ENCODE measurements at places on chromosomes 5 and 9. TPM values are rescaled to one million over a fixed set of nuclear protein-coding genes. Genes with fewer than 3 reads are reported as not detected.

- H3K27ac ChIP-seq, result no peak overlapping the region
- DNase-seq, result no peak
- no peaks in the 10 kb centered on the region for H3K36me3 ChIP-seq
- no peaks in the 10 kb centered on the region for H3K4me1 ChIP-seq
- H3K27me3 ChIP-seq, result peaks cover 18% of the 10 kb centered on the region
Observed at GRCh38 chr5:6545770-6546690, 86.8 kb downstream of the NSUN2 start.

GRCh38 chr9:77521091-77521490 is 127.0 kb downstream of the GNA14 start:
- no peaks in the 10 kb centered on the region for H3K4me1 ChIP-seq
- no peak for DNase-seq
- no peaks in the 10 kb centered on the region for H3K36me3 ChIP-seq
- no peak overlapping the region for H3K4me3 ChIP-seq
- no peak overlapping the region for H3K27ac ChIP-seq

- H3K27ac ChIP-seq, result no peak overlapping the region
- no peak overlapping the region for H3K4me3 ChIP-seq
- no peaks in the 10 kb centered on the region for H3K27me3 ChIP-seq
- no peaks in the 10 kb centered on the region for H3K4me1 ChIP-seq
- no peak for DNase-seq
- no peaks in the 10 kb centered on the region for H3K36me3 ChIP-seq
Observed at GRCh38 chr9:111167341-111167740, 129.1 kb upstream of the LPAR1 start.

GRCh38 chr9:86163503-86163902 is 64.1 kb upstream of the GOLM1 start:
- no peak overlapping the region for H3K4me3 ChIP-seq
- no peak overlapping the region for H3K27ac ChIP-seq
- no peaks in the 10 kb centered on the region for H3K36me3 ChIP-seq

GRCh38 chr9:16637218-16637617 is 233.3 kb downstream of the BNC2 start:
- H3K4me1 ChIP-seq, result no peaks in the 10 kb centered on the region
- no peak overlapping the region for H3K27ac ChIP-seq
- H3K4me3 ChIP-seq, result no peak overlapping the region
- H3K36me3 ChIP-seq, result no peaks in the 10 kb centered on the region
- no peak for DNase-seq
- peaks cover 8% of the 10 kb centered on the region for H3K27me3 ChIP-seq

DNA sequence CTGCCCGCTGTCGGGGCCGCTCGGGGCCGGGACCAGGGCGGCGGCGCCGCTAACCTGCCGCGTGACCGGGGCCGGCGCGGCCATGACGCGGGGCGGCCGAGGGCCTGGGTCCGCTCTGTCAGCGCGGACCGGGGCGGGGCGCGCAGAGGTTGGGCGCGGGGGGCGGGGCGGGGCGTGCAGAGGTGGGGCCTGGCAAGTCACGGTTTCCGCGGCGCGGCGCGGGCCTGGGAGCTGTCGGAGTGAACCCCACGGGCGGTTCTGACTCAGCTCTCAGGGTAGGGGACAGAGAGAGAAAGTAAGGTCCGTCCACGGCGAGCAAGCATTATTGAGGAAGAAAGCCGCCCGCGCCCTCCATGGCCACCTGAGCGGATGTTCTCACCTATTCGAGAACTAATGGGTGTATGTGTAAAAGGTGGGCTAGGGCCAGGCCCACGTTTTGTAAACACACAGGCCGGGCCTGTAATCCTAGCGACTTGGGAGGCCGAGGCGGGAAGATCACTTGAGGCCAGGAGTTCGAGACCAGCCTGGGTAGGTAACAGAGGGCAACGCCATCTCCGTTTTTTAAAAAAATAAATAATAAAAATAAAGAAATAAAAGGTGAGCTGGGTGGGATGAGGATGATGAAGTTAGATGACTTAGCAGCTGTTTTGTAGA is at the start of gene PRXL2C:
PRXL2C (minus strand) TSS at position 120 of the 654 bp plus-strand sequence; CDS start at position 84, 36 bp downstream.
- H3K4me1 ChIP-seq, result peaks cover 22% of the 10 kb centered on the region
- no peak for DNase-seq
- peak within 1 kb of the TSS; percentile 91 for H3K27ac ChIP-seq
- H3K27me3 ChIP-seq, result no peaks in the 10 kb centered on the region

- H3K27ac ChIP-seq, result no peak overlapping the region
- no peaks in the 10 kb centered on the region for H3K27me3 ChIP-seq
- H3K36me3 ChIP-seq, result no peaks in the 10 kb centered on the region
- H3K4me1 ChIP-seq, result peaks cover 34% of the 10 kb centered on the region
- no peak overlapping the region for H3K4me3 ChIP-seq
Observed at GRCh38 chr9:121271368-121272341, 3.7 kb downstream of the GSN start.

DNA sequence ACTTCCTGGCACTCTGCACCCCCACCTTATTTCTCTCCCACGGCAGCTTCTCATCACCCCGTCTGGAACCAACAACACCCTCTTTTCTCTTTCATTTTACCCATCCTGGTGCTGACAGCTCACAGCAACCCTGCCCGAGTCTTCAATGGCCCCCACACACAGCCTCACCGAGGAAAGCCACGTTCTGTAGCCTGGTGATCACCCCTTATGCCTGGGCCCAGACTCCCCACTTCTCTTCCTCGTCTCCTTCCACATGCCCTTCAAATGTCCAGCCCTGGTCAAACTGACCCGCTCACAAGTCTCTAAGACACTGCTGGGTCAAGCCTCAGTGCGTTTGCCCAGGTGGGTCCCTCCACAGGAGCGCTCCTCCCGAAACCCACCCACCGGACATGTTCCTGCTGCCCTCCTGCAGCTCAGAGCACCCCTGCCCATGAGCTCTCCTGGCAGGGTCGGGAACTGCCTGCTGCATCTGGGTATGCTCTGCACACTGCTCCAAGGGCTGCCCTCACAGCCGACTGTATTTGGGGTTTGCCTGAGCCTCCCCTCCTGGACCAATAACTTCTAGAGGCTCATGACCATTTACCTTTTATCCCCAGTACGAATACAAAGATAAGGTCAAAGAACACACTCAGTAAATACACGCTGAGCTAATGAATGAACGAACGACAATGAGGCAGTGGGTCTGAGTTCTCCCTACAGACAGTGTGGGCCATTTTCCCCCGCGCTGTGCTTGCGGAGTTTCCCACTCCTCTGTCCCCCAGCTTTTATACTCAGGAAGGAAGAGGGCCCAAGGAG is 154.7 kb upstream of the PHYKPL start:
- no peak overlapping the region for H3K27ac ChIP-seq
- peaks cover 6% of the 10 kb centered on the region for H3K4me1 ChIP-seq
- peaks cover 23% of the 10 kb centered on the region for H3K27me3 ChIP-seq
- no peaks in the 10 kb centered on the region for H3K36me3 ChIP-seq

DNA sequence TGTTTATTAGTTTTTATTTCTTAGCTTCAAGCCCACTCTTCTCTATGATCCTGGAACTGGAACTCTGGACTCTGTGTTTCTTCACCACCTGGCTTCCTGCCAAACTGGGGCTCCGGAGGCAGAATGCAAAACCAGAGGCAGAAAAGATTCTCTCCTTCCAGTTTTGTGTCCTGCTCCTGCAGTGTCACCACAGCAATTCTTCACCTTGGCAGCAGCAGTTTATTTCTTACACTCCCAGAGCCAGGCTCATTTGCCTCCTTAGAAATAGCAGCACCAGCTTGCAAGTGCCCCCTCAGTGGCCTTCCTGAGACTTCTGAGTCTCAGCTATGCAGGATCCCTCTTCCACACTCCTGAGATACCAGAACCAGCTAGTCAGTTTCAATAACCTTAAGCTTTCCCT is 26.7 kb upstream of the CAMK4 start:
- no peak for DNase-seq
- no peaks in the 10 kb centered on the region for H3K4me1 ChIP-seq
- H3K36me3 ChIP-seq, result no peaks in the 10 kb centered on the region

DNA sequence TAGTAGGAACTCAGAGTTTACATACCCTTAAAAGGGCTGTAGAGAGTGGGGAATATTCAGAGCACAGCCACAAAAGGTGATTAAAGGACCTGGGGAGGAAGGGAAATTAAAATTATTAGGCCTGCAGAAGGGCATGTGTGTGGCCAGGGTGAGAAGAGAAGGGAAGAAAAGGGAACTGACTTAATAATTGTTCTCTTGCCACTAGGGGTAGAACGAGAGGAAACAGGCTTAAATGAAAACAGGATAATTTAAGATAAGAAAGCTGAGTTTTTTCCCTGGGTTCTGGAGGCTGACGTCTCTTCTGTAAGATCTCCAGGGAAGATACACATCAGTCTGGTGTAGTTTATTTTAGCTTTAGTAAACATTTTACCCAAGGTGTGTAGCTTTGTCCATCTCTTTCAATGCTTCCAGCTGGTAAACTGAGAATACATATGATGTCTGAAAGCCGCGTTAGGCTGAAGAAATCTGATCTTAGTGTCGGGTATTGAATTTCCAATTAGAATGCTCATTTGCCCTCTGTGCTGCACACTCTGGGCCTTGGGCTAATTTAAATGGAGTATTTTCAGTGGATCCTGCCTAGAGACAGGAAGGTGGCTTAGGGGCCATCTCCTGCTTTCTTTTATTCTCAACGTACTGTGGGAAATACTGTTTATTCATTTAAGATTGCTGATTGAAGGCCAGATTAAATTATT is 416.8 kb downstream of the TMEM38B start:
- no peak overlapping the region for H3K4me3 ChIP-seq
- no peaks in the 10 kb centered on the region for H3K4me1 ChIP-seq
- H3K36me3 ChIP-seq, result no peaks in the 10 kb centered on the region
- peaks cover 9% of the 10 kb centered on the region for H3K27me3 ChIP-seq

- H3K4me1 ChIP-seq, result no peaks in the 10 kb centered on the region
- DNase-seq, result no peak
- H3K36me3 ChIP-seq, result no peaks in the 10 kb centered on the region
- H3K27me3 ChIP-seq, result no peaks in the 10 kb centered on the region
Observed at GRCh38 chr9:36426945-36427344, 26.9 kb upstream of the RNF38 start.

DNA sequence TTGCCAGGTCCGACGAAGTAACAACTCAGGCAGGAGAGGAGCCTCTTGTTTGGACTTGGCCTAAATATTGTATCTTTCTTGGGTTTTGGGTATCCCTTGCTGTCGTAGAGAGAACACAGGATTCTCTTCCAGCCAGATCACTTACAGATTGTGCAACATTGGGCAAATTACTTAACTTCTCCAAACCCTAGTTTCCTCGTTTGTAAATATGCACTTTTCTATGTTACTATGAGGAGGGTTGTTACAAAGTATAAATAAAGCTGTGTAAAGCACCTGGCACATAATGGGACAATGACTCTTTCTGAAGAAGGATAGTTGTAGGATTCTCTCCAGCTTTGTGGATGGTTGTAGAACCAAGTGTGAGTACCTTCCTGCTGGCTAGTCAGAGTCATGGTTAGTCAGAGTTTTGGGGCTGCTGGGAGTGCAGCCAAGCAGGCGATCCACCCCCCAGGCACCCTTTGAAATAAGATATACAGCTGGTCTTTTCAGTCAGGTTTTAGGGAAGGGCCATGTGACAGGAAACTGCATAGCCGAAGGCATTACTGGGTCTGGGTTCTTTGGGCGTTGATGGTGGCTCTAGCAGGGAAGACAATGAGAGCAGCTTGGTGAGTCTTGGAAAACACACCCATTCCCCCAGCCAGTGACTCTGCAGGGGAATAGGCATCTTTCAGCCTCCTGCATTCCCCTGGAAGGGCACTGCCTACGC is 49.9 kb upstream of the GDNF start:
- H3K27me3 ChIP-seq, result no peaks in the 10 kb centered on the region
- no peaks in the 10 kb centered on the region for H3K4me1 ChIP-seq
- no peaks in the 10 kb centered on the region for H3K36me3 ChIP-seq

DNA sequence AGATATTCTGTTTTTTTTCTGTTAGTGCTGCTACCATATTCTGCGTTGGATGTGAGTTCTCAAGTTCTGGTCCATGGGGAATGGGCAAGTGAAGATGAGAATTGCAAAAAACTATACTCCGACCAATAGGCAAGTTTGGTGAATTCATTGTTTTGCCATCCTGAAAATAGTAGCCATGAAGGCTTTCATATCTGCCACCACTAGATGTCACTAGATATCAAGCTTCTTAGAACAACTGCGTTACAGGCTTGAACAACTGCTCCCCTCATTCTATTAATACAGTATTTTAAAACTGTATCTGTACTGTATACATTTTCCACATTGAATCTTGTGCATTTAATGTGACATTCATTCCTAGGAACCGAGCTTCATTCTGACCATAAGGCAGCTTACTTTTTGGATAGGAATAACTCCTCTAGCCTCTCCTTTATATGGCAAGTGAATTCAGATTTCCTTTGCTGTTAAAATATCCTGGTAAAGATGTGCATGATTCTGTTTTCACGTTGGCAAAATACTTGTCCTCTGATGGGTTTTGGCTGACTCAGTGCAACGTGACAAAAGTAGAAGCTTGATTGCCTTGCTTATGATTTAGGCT is 163.6 kb downstream of the SREK1 start:
- H3K4me3 ChIP-seq, result no peak overlapping the region
- H3K4me1 ChIP-seq, result no peaks in the 10 kb centered on the region

- H3K36me3 ChIP-seq, result no peaks in the 10 kb centered on the region
- DNase-seq, result peak; percentile 66
- H3K4me1 ChIP-seq, result peaks cover 25% of the 10 kb centered on the region
- peak overlapping the region; percentile 62 for H3K27ac ChIP-seq
Observed at GRCh38 chr5:147403651-147404640, 105.9 kb downstream of the DPYSL3 start.

DNA sequence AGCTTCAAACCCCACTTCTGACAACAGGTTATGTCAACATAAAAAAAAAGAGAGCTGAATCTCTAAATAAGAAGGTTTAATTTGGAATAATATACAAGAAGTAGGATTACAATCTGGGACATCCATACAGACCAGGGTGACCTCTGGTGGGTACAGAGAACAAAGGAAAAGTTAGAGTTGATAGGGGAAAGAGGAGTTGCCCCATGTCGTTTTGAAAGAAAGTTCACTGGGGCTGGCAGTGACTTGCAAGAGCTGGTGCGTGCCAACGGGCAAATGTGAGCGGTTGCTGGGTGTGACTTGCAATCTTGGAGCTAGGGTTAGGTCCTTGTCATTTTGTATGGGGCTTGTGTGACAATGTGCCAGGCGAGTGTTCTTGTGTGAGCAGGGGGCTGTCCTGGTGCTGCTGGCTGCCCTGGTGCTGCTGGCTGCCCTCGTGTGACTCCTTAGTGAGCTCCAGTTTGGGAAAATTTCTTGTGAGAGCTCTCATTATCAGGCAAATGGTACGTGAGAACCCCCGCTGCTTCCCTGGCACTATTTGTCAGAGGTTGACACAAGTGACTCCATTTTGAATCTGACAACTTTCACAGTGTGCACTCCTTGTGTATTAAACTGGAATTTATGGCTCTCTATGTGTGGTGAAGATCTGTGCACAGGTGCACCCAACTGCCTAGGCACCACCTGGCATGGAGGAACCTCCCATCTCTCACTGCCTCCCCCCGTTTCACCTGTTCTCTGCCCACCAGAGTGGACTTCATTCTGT is 69.8 kb downstream of the UBE2QL1 start:
- H3K36me3 ChIP-seq, result no peaks in the 10 kb centered on the region
- H3K27me3 ChIP-seq, result peaks cover 21% of the 10 kb centered on the region
- no peaks in the 10 kb centered on the region for H3K4me1 ChIP-seq
- no peak overlapping the region for H3K27ac ChIP-seq

- peak; percentile 7 for DNase-seq
- H3K27me3 ChIP-seq, result no peaks in the 10 kb centered on the region
- no peak overlapping the region for H3K27ac ChIP-seq
- H3K36me3 ChIP-seq, result no peaks in the 10 kb centered on the region
- H3K4me3 ChIP-seq, result no peak overlapping the region
Observed at GRCh38 chr5:32027717-32028458, 146.2 kb downstream of the GOLPH3 start.

CDKN2B-AS1 gene
- total RNA-seq, result 1.7 TPM

GPR151 gene
- total RNA-seq, result not detected

PRDM9 gene
- total RNA-seq, result not detected

PLPPR1 gene
- total RNA-seq, result not detected

TPPP gene
- 3.9 TPM for total RNA-seq

OR1J2 gene
- total RNA-seq, result not detected

WNT8A gene
- not detected for total RNA-seq

TRAF1 gene
- 1.7 TPM for total RNA-seq

All from HCT116 (cell line).